Sigmoid colon (tissue), 7 donors: ENCODE measurements at places on chromosomes 13 and 19. TPM values are rescaled to one million over a fixed set of nuclear protein-coding genes. Genes with fewer than 3 reads are reported as not detected.

DNA sequence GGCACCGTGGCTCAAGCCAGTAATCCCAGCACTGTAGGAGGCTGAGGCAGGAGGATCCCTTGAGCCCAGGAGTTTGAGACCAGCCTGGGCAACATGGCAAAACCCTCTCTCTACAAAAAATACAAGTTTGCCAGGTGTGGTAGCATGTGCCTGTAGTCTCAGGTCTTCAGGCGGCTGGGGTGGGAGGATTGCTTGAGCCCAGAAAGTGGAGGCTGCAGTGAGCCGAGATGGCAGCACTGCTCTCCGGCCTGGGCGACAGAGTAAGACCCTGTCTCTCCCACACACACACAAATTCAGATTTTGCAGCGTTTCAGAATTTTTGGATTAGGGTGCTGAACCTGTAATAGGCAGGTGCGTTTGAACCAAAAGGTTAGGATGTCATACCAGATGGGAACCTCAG is 2.2 kb downstream of the RPS11 start:
- no peak for DNase-seq

GRCh38 chr13:24282256-24282655 is 27.1 kb upstream of the C1QTNF9 start:
- no peak for DNase-seq

DNA sequence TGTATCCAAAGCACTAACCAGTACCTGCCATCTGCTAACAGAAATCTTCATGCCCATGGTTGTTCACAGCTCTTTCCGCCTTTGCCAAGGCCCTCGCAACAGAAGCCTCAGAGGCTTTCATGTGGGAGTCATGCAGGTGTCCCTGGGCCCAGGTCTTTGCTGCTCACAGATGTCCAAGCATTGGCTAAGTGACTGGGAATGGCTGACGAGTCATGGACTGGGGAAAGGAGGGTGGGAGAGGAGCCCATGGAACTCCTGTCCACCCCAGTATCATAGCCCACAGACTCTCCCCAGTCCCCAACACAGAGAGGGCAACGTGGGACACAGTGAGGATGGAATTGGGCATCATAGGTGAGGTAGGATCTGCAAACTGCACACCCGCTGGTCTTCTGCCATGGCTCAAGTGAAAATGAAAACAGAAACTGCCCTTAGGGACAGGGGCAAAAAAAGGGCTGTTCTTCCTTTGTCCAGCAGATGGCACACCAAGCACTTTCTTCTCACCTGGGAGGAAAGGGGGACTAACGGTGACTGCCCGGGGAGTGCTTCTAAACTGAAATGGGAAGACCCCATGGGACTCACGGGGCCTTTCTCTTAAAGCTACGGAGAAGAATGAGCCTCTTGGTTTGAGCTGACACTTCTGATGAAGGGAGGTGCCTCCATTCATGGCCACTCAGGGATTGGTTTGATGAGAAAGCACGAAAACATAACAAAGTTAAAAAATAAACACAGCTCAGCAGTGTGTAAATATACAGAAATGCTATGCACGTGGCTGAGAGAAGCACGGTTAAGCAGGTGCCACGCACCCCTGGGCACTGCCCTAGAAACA is 11.1 kb upstream of the DHRS12 start:
- DNase-seq = peak; percentile 78

Gene MBD3L3
- total RNA-seq = not detected

Gene CEACAM3
- not detected for total RNA-seq

GRCh38 chr13:64997438-64997837 is 2232.7 kb downstream of the PCDH9 start:
- no peak for DNase-seq

DNA sequence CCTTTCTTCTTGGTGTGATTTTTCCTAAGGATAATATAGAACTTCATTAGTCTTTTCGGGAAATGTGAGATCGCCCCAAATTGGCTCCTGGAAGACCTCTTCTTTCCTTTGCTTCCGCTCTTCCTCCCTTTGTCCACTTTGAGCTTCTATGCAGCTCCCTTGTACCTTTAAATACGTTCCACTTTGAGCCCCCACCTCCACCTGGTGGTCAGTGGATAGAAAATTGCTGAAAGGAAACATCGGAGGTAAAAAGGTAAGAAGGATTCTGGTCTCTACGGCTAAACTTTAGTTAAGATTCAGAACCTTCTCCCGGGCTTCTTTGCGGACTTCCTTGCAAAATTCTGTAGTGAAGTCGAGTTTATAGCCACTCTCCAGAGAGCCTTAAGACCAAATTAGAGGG is 55.0 kb upstream of the TM9SF2 start:
- DNase-seq = no peak

Gene LIN7B
- total RNA-seq = 28.8 TPM

- no peak for DNase-seq
Measured at GRCh38 chr19:34259367-34260095, 5.2 kb downstream of the GARRE1 start.

Gene GAPDHS
- total RNA-seq = not detected

GRCh38 chr13:45681113-45681512 is 21.0 kb upstream of the CBY2 start:
- DNase-seq = no peak

DNA sequence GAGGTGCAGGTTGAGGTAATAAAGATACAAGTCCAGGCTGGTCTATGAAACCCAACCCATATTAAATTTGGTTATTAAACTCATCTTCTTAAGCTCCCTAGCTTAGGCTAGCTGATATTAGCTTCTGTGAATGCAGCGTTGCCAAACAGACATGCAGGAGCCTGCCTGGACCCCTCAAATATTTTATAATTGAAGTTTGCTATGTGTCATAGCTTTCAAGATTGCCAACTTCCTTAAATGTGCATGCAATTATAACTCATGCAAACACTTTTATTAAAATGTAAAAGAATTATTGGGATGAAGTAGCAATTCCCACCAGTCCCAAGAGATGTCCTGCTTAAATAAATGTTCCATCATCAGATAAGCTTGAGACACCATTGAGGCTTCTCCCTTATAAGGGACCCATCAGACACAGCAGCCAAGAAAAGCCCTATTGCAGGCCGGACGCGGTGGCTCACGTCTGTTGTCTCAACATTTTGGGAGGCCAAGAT is 51.3 kb downstream of the MBNL2 start:
- no peak for DNase-seq

DNA sequence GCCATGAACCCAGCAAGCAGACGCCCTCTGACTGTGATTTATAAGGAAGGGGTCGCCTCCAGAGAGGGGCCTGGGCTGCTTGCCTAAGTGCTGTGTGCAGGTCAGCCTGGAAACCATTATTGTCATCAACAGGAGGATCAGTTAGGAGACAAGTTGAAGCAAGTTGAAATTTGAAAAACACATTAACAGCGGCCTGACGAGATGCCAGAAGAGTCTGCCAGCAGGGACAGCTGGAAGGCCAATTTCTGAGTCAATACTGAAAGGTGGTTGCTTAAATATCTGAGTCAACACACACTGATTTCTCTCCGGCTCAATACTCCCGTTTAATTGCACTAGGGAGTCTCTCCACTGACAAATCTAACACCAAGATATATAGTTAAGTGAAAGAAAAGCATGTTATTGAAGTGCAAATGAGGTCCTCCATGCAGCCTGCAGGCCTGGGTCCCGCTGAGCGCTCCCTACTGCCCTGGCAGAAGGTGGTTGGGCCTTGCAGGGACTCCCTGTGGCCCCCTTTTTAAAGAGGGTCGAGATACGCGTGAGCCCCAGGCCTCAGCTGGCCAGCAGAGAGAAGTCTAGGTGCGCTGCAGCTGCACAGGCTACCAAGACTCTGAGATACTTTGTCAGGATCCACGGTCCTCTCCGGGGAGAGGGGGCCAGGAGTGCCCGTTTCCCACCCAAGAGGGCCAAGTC is 91.1 kb downstream of the RNASEH2B start:
- peak; percentile 78 for DNase-seq

DNA sequence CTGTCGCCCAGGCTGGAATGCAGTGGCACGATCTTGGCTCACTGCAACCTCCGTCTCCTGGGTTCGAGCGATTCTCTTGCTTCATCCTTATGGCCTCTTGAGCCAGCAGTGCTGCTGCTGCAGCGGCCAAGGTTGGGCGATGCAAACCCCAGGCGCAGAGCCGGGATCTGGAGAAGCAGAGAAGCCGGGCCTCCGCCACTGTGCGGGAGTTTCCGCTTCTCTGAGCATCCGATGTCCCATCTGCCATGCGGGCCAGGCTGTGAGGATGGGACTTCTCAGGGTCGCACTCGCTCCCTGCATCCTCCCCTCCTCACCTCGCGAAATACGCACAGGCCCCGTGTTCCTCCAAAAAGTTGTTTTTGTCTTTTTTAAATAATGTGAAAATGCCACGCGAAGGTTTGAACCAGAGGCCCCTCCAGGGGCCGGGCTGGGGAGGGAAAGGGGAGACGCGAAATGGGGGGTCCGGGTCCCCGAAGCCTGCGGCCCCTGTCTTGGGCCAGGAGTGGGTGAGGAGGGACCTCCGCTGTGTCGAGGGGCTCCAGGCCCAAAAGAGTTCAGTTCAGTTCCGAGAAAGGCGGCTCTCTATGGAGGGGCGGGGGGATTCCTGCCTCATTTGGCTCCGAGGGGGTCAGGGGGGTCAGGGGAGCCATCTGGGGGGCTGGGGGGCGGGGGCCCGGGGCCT is 15.9 kb downstream of the CYTH2 start:
- DNase-seq = no peak

GRCh38 chr19:58374200-58374599 is 6.6 kb downstream of the ZNF837 start:
- DNase-seq = no peak

Gene FGF21
- total RNA-seq = not detected

Gene PEX11G
- 4.8 TPM for total RNA-seq
